AG08396 (cell line): ENCODE measurements at places on chromosomes 6 and 20.

GRCh38 chr20:63497946-63498935, 642 bp downstream of the EEF1A2 start:
- DNase-seq = peak; percentile 66

- no peak for DNase-seq
Measured at GRCh38 chr6:7471171-7471570, 70.3 kb upstream of the DSP start.

- no peak for DNase-seq
Measured at GRCh38 chr6:15358579-15359327, 112.9 kb downstream of the JARID2 start.

GRCh38 chr6:56143796-56144195, 103.6 kb downstream of the COL21A1 start:
- no peak for DNase-seq

DNA sequence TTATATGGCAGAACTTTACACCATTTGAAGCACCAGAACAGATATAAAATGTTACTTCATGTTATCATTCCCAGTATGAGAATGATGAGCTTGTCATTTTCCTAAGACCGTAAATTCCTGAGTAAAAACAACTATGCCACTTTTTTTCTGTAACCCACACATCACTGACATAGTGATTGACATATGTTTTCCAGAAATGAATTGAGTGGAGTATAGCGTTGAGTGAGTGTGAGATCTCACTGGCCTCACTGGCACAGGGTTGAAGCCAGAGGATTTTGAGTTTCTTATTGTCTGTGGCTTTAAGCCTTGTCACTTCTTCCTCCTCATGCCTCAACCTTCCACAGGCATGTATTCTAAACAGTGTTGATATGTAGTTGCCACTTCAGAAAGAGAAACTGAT, 62.3 kb downstream of the PDE7B start:
- DNase-seq = no peak

DNA sequence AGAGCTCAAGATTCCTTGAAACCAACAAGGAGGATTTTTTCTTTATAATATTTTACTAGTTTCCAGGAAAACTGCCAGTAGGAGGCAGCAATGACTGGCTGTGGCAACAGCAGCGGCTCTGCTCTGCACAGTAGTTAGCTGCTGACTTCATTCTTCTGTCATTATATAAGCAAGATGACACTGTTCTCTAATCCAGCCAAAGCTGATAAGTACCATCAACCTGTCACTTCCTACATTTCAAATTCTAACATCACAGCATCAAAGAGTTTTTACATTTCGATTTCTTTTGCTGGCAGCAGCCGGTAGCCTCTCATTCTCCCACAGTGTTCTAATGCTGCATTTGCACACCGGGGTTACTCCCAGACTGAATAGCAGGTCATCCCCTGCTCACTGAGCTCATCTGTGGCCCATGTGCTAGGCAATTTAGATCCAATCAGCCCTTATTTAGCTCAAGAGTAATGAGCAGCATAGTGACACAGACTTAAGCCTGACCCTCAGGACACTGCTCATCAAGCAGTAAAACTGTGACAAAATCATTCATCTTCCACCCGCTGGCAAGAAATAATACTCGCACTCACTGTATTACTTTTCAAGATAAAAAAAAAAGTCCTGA, 67.8 kb downstream of the MMS22L start:
- peak; percentile 57 for DNase-seq

- no peak for DNase-seq
Measured at GRCh38 chr20:49696594-49696993, 17.1 kb downstream of the B4GALT5 start.

- DNase-seq = no peak
Measured at GRCh38 chr6:73028124-73028766, 197.1 kb downstream of the KHDC1L start.

DNA sequence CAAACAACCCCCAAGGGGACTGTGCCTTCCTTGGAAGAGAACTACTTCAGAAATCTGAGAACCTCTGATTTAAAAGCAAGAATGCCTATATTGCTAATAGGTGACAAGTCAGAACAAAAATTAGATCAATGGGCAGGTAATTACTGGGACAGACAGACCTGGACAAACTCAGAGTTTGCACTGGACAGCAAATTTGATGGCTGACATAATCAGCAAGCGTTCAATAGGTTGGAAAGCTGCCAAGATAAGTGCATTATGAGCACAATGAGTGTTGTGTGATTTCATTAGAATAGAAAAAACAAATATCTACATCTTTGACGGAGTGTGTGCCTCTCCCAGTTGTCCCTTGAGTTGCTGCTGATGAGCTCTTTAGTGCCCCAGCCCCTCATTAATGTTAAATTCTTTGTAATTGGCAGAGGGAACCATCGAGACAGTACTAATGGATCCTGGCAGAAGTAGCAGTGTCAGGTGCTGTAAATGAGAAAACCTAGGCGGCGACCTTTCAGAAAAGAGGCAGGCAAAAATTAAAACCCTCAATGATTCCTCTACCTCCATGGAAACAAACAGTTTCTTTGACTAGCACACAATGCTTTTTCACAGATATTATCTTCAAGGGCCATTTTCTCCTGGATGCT, 116.5 kb upstream of the COL21A1 start:
- DNase-seq = no peak

DNA sequence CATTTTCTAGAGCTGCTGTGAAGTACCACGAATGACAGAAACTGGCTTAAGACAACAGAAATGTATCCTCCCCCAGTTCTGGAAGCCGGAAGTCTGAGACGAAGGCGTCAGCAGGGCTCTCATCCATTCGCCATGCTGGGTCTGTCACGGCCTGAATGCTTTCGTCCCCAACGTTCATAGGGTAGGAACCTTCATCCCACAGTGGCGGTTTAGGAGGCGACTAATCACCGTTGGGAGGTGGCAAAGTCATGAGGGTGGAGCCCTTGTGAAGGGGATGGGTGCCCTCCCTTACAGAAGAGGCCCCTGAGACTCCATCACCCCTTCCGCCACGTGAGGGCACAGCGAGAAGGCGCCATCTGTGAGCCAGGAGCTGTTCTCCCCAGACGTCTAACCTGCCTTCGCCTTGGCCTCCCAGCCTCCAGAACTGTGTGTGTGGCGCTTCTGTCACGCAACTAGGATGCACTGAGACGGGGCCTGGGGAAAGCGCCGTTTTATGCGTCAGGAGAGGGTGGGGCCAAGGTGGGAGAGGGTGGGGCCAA, 250.3 kb downstream of the TTLL2 start:
- DNase-seq = no peak

GRCh38 chr6:118748311-118749062, 97.1 kb upstream of the CEP85L start:
- peak; percentile 69 for DNase-seq

- DNase-seq = no peak
Measured at GRCh38 chr6:125112934-125113333, 40.6 kb upstream of the TPD52L1 start.

- DNase-seq = no peak
Measured at GRCh38 chr20:43243672-43244269, 54.1 kb upstream of the PTPRT start.

- peak; percentile 76 for DNase-seq
Measured at GRCh38 chr20:63102721-63103375, 96.1 kb upstream of the BHLHE23 start.

DNA sequence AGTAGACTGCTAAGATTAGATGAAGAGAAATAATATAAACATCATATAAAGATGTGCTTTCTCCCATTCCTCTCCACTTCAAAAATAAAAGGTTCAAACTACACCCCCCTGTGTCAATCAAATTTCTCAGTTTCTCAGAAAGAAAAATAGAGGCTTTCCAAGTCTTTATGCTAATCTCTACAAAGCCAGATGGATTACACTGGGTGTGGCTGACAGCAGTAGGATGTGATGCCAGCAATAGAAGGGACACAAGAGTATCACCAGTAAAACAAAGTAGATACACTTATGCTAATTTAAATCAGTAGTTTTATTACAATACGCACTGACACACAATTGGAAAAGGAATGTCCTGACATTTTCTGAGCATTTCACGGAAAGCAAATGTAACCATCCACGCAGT, 353.4 kb downstream of the RNGTT start:
- no peak for DNase-seq

DNA sequence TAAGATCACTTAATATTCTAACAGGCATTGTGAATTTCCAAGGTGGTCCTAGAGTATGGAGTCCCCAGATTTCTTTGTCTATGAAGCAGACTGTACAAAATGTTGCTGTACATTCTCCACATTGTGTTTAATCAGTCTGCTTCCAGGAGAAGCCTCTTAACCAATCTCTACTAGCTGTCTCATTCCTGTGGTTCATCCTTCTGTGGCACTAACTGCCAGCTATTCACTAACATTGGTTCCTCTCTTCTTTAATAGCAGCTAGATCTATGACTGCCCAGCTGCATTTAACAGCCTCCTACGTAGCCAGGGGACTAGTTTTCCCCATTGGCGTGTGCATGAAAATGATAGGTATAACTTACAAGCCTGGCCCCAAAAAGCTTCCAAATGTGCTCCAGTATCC, 395.4 kb downstream of the SAMD5 start:
- DNase-seq = no peak

DNA sequence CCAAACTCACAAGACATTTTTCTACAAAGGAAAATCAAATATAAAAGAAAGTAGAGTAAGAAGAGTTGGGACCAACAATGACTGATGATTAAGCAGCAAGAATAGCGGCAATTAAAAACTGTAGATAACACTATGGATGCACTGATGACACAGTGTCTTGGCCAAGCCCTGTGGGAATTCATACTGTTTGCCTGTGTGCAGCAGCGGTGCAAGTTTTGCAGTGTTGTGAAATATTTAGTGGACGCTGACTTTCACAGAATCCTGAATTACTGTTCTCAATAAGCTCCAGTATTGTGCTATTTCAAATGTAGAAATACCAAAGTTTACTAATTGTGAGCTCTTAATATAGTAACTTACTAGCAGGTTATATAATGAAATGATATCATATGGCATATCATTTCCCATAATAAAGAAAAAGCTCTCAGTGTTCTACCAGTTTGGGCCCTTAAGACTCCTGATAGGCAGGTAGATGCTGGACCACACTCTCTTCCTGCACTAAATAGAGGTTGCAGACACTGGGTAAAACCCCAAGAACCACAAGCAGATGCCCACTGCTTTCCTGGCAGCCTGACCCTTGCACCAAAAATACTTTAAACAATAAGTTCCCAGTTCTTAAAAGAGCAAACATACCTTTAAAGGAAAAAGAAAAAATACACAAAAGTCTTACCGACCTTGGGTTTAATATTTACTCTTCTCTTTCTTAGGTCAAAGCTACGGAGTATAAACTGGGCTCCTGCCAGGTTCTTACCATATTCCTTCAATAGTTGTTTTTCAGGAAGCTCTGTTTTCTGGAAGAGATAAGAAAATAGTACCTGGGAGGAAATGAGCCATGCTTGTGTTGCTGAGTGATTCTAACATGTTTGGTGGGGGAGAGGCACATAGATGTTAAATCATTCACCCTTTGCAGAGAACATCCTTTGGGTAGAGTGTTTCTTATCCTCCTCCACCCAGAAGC, 41.6 kb downstream of the ANKEF1 start:
- DNase-seq = no peak
